ENCODE measurements at places on chromosomes 12 and 14. TPM values are rescaled to one million over a fixed set of nuclear protein-coding genes. Genes with fewer than 3 reads are reported as not detected.

GRCh38 chr14:69654116-69654515, 42.7 kb downstream of the SUSD6 start:
- DNase-seq, result peak; percentile 93

BCL2L2 gene
- total RNA-seq, result 20.3 TPM

DNA sequence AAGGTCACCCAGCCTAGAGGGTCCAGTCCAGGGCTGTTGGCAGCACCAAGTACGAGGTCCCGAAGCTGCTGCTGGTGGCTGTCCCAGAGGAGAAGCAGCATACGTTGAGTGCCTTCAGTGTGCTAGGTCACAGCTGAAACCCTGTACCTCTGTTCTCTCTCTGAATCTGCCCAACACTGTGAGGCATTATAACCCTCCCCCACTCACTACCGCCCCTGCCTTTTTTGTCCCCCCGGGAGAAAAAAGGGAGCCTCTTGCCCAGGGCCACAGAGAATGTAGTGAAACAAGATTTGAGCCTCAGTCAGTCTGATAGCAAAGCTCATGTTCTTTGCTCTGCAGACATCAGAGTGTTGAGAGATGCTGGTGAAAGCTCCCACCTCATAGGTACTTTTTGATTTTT, 53.4 kb downstream of the PPP2R5C start:
- DNase-seq, result no peak

DNA sequence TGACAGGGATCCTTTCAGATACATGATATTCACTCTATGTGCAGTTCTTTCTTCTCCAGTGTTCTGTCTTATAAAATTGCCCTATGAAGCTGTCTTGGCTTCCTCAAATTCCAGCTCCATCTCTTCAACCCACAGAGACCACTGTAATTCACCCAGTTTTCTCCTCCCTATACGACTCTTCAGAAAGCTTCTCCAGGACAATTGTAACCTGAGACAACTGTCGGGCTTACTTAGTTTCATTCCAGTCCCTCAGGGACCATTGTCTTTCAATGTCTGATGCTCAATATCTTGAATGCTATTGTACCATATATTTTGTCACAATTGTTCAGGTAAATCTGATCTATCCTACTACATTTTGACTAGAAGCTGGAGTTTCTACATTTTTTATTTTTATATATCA, 345.3 kb downstream of the RPL10L start:
- no peak for DNase-seq

DNA sequence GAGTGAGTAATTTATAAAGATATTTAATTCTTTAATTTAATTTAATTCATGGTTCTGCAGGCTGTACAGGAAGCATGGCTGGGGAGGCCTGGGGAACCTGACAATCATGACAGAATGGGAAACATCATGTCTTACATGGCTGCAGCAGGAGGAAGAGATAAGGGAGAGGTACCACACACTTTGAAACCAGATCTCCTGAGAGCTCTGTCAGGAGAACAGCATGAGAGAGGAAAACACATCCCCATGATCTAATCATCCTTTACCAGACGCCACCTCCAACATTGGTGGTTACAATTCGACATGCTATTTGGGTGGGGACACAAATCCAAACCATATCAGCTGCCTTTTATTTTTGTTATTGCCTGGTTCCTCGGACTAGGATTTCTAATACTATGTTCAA, 928.6 kb downstream of the TMEM121 start:
- no peak for DNase-seq

- DNase-seq, result no peak
Measured at GRCh38 chr12:102958073-102958829, 777 bp downstream of the ASCL1 start.

GRCh38 chr12:24711056-24712008, 237.6 kb downstream of the BCAT1 start:
- DNase-seq, result no peak

TAMALIN gene
- total RNA-seq, result not detected

- peak; percentile 80 for DNase-seq
Measured at GRCh38 chr12:53180931-53181645, 363 bp upstream of the CSAD start.

- no peak for DNase-seq
Measured at GRCh38 chr12:42056130-42056529, 88.5 kb downstream of the GXYLT1 start.

KIF26A gene
- 0.53 TPM for total RNA-seq

ART4 gene
- total RNA-seq, result not detected

SERPINA9 gene
- total RNA-seq, result not detected

GRCh38 chr12:76539727-76540126, 19.8 kb downstream of the OSBPL8 start:
- DNase-seq, result no peak

ASCL1 gene
- total RNA-seq, result not detected

All from PC-9 (cell line).